ENCODE measurements at places on chromosomes 12 and 14.

DNA sequence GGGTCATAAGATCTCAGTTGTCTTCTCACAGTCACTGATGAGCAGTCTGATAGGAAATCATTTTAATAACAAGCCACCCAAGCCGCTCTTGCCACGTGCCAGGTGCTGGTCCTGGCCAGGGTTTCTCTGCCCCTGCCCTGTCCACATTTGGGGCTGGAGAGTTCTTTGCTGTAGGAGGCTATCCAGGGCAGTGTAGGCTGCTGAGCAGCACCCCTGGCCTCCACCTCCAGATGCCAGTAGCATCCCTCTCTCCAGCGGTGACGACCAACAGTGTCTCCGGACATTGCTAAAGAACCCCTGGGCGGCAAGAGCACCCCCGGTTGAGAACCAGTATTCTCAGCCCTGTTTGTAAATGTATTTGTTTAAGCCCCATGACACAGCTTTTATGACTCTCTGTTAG lies 243.7 kb downstream of the GLT1D1 start:
- DNase-seq = no peak

DNA sequence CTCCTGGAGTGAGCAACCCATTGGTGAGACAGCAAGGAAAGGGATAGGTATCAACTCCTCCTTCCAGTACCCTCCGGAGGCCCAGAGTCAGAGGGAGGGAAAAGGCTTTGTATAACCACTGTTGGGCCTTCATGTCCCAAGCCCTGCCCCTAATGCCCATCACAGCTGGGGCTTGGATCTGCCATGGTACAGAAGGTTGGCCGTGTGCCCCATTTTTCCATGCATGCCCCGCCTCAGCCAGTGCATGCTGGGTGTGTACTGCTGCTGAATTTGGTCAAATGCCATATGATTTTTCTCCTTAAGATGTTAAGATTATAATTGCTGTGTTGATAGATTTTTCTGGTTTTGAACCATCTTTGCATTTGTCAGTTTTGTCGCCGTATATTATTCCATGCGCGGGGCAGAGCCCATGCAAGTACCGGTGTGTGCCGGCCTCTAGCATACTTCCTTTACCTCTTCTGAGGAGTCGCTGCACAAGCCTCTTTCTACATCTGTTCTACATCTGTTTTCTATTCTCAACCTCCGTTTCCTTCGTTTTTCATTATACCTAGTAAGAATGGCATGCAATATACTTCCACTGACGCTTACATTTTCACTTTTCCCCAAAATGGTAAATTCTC lies 26.6 kb downstream of the PPP2R5C start:
- no peak for DNase-seq

DNA sequence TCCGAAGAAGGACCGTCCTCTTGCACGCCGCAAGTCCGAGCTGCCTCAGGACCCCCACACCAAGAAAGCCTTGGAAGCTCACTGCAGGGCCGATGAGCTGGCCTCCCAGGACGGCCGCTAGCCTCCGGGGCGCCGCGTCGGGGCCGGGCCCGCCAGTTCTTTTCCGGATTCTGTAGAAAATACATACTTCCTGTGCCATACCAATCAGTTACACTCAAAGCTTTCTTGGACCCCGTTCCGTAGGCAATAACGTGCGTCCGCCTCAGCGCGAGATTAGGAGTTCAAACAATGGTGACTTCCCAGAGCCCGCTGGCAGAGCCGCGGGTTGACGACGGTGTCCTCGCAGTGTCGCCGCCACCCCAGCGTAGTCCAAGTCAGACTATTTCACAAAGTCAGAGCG lies 39.2 kb upstream of the DYNC1H1 start:
- DNase-seq = no peak

- no peak for DNase-seq
These were observed 46.3 kb upstream of the SLC38A4 start for GRCh38 chr12:46872135-46872534.

- DNase-seq = no peak
These were observed 81.0 kb upstream of the CCDC196 start for GRCh38 chr14:66405158-66405557.

DNA sequence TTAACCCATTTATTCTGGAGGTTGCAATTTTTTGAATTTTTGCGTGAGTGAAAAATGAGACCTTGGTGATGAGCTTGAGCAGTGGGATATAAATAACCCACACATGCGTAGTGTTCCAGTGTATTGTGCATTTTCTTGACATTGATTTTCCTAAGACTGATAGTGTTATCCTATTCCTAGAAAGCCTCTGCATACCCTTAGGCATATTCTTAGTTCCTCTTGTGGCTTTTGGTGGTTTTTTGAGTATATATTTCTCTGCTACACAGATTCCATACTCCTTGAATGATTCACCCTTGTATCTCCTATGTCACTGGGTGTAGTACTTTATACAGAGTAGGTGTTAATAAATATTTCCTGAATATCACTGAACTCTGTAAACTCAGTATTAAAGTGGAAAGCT lies 363.4 kb upstream of the PDE3A start:
- no peak for DNase-seq

DNA sequence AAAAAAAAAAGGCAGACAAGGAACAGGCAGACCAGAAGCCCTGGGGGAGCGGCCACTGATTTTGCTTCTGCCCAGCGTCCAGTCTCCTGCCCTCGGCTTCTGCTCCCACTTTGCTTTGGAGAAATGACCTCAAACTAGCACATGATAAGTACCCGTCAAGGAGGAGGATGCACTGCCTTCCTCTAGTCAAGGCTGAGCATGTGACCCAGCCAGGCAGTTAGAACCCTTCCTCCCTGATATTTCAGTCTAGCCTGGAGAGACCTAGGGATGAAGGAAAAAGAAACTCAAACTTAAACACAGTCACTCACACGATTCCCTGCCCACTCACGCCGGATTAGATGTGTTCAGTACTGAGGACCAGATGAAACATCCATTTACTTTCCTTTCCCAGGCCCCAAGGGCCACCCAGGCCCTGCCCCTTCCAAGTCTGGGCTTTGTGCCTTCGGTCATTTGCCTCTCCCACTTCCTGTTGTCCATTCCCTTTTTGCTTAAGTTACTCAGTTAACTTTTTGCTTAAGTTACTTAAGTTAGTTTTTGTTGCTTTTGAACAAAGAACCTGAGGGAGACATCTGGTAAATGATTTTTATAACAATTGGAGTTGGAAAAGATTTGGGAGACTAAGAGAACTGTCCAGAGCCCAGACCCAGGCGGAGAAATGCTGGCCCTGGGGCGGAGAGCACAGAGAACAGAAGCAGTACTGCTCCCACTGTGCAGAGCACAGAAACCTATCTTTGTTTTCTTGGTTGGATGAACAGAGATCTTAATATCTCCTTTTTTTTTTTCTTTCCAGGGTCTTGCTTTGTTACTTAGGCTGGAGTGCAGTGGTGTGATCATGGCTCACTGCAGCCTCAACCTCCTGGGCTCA lies 23.0 kb upstream of the TTC7B start:
- no peak for DNase-seq

DNA sequence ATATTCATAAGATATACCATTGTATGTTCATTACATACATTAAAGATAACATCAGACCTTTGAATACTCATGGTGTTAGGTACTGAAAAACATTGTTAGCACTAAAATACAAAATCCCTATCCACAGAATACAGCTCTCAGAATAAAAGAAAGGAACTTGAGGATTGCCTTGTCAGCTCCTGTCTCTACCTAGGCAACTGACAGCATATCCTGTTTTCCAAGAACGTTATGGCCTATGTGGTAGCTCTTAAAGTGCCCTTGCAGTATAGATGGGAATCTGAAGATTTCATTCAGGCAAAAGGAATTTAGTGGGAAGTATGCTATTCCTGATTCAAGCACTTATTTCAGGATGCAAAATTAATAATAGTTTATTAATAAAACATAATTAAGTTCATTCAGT lies 1.8 kb upstream of the PPP1R12A start:
- no peak for DNase-seq

DNA sequence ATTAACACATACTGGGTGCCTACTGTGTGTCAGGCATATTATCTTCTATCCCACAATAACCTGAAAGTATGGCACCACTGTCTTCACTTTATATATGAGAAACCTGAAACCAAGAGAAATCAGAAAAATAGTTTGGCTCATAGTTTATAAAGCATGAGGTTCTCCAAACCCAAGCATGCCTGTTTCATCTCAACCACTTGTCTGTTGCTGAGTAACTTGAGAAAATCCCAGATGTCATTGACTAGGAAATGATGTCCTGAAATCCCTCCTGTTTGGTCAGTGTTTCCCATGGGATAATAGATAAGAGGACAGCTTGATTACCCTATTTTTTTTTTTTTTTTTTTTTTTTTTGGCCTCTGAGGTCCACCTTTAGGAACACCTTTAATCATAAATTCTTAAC lies 2.6 kb upstream of the IFNG-AS1 start:
- no peak for DNase-seq

GRCh38 chr12:130137040-130138018 lies 24.9 kb upstream of the FZD10 start:
- no peak for DNase-seq

- no peak for DNase-seq
These were observed 109.2 kb upstream of the SLCO1C1 start for GRCh38 chr12:20585913-20586312.

- no peak for DNase-seq
These were observed 74.9 kb downstream of the ALG10 start for GRCh38 chr12:34097213-34097612.

GRCh38 chr12:110849748-110850403 lies 3.1 kb downstream of the CCDC63 start:
- DNase-seq = no peak

GRCh38 chr14:103070263-103070885 lies 13.0 kb upstream of the CDC42BPB start:
- no peak for DNase-seq

DNA sequence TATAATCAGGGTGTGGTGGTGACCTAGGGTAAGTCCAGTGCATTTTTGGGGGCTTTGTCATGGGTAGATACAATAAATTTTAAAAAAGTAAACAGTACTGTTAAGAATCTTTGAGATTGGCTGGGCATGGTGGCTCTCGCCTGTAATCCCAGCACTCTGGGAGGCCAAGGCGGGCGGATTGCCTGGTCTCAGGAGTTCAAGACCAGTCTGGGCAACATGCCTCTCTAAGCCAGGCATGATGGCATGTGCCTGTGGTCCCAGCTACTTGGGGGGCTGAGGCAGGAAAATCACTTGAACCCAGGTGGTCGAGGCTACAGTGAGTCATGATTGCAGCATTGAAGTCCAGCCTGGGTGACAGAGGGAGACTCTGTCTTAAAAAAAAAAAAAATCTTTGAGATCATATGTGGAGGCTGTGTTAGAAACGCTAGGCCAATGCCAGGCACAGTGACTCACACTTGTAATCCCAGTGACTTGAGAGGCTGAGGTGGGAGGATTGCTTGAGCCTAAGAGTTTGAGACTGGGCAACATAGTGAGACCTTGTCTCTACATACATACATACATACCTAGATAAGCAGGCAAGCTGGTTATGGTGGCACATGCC lies 67.7 kb downstream of the PRKCH start:
- DNase-seq = no peak

DNA sequence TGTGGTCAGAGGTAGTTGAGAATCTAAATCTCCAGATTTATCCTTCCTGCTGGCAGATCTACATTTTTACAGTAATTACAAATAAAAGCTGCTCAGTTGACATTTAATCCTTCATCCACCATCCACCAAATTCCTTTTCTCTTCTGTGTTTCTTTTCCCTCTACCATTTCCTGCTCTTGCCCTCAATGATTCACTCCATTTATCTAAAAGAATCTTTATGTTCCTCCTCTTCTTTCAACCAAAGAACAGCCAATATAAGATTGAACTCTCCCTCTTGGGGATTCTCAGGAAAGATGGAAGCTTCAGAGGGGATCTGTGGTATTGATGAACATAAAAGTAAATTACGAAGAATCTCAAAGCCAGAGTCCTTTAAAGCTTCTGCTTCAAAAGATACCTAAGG lies 4.4 kb downstream of the MAP4K5 start:
- no peak for DNase-seq

- no peak for DNase-seq
These were observed 20.5 kb downstream of the ZBTB42 start for GRCh38 chr14:104821229-104821945.

DNA sequence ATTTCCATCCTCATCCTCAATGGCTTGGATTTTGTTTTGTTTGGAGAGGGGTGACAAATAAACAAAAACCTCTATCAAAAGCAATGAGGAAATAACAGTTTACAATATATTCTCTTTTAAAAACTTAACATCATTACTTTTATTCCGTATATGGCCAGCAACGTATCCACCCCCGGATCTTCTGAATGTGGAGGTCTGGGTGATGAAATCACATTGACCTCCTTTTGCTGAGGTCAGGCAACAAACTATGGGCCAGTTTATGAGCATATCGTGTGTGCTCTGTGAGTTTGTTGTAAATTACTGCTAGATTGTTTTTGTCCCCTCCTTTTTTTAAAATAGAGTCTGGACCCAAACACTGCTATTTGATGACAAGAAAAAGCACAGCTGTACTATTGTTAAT lies 178.1 kb downstream of the BCAT1 start:
- no peak for DNase-seq

DNA sequence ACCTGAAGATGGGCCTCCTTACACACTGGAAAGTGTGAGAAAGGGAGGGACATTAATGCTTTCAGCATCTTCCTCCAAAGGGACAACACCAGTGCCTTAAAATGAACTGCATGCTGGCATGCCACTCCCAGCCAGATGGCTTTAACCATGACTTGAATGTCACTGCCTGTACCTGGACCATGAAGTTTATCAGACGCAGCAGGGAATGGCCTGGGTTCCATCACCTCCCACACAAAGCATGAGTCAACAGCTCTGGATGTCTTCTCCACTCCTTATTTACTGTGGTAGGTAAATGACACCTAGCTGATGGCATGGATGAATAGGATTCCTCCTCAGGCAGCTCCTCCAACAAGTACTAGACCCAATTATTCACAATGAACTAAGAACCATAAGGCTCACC lies 645.6 kb downstream of the SOX5 start:
- DNase-seq = no peak

DNA sequence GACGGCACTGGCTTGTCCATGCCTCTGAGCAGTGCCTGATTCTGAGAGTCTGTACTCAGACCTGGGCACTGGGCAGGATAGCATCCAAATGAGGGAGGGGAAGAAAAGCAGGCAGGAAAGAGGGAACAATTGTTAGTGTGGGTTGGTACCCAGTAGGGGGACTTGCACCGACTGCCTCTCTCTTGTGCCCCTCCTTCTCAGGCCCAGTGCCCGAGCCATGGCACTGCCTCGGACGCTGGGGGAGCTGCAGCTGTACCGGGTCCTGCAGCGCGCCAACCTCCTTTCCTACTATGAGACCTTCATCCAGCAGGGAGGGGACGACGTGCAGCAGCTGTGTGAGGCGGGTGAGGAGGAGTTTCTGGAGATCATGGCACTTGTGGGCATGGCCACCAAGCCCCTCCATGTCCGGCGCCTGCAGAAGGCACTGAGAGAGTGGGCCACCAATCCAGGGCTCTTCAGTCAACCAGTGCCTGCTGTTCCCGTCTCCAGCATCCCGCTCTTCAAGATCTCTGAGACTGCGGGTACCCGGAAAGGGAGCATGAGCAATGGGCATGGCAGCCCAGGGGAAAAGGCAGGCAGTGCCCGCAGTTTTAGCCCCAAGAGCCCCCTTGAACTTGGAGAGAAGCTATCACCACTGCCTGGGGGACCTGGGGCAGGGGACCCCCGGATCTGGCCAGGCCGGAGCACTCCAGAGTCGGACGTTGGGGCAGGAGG lies 2.2 kb downstream of the NAB2 start:
- DNase-seq = peak; percentile 2

- DNase-seq = peak; percentile 47
These were observed 56.3 kb downstream of the SPPL3 start for GRCh38 chr12:120847814-120848213.

All from GM20000 (cell line).